ENCODE measurements at places on chromosomes 2 and 18.

GRCh38 chr2:27992787-27993401, 102.4 kb downstream of the BABAM2 start:
- no peak for DNase-seq

DNA sequence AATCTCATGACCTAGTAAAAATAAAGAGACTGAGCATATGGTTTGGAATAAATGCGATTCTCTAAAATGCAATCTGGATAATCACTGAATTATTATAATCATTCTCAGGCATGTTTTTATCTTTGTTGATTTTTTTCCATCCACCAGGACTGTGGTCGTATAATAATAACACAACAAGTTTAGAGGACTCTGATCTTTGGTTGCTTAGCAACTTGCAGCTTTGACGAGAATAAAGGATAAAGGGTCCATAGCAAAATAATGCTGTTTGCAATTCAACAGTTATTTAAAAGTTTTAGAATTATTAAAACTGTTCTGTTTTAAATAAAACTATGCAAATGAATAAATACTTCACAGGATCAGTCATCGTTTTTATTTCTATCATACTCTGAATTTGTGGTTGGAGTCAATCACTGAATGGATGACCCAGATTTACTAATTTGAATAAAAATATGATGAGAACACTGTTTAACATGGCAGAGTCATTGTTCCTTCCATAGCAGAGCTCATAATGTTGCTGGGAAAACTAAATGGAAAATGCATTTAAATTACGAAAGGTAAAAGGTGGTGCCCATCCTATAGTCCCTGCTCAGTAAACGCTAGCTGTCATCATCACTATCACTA, 29.3 kb downstream of the DNER start:
- DNase-seq, result no peak

DNA sequence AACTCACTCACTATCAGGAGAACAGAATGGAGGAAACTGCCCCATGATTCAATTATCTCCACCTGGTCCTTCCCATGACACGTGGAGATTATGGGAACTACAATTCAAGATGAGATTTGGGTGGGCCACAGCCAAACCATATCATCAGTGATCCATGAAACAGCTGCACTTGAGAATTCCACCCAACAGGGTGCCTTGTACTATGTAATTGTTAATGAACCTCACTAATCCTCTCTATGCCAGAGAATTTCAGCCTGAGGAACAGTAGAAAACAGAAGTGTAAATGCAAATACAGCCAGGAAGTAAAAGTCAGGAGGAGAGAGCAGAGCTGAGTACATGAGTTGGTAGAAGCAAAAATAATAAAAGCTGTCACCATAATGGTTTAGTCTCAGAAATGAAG, 261.4 kb downstream of the EPHA4 start:
- DNase-seq, result no peak

- DNase-seq, result no peak
These were observed 43.0 kb upstream of the FAHD2A start for GRCh38 chr2:95359501-95359930.

- no peak for DNase-seq
These were observed 142.6 kb downstream of the TFCP2L1 start for GRCh38 chr2:121142452-121142851.

DNA sequence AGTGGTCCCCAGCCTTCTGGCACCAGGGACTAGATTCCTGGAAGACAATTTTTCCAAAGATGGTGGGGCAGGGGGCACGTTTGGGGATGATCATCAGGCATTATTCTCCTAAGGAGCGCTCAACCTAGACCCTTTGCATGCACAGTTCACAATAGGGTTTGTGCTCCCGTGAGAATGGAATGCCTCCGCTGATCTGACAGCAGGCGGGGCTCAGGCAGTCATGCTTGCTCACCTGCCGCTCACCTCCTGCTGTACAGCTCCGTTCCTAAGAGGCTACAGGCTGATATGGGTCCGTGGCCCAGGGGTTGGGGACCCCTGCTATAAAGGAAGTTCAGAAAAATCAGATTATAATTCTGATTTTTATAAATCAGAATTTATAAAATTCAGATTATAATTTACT, 22.3 kb upstream of the TYMS start:
- no peak for DNase-seq

DNA sequence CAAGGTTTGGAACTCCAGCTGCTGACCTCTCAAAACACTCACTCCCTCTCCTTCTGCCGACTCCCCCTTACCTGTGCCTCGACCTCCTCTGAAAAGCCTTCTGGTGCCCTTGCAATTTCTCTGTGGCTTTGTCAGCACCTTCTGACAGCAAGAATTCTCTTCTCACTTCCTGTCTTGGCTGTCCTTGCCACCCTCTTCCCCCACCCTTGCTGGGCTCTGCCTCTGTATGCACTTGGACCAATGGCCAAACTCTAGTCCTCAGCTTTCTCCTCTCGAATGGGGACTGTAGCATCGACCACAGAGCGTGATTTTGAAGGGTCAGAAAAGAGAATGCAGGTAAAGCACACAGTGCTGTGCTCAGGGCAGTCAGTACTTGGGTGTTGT, 99.0 kb downstream of the HS1BP3 start:
- no peak for DNase-seq

DNA sequence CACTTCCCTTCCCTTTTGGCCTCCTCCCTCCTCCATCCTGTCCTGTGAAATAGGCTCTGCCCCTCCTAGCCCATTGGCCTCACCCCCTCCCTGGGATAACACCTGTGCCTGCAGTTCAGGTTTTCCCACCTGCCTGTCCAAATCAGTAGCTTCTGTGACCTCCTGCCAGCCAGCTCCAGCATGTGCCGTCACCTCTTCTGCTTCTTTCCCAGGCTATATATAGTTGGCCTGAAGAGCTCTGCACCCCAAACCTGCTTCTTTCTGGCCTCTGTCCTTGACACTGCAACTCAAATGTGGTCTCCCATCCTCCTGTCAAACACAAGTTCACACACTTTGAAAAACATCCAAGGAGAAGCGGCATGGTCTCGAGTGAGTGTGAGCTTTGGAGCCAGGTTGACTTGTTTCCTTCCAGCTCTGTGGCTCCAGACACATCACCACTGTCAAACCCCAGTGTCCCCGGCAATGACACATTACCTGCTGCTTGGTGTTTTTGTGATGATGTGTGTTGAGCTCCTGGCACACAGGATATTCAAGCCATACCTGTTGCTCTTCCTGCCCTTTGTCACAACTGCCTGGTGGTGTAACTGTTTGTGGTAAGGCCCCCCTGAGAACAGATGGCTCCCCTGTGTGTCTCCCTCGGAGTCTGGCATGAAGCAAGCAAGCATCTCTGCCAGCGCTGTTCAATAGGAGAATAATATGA, 143.6 kb upstream of the DAPL1 start:
- DNase-seq, result no peak

DNA sequence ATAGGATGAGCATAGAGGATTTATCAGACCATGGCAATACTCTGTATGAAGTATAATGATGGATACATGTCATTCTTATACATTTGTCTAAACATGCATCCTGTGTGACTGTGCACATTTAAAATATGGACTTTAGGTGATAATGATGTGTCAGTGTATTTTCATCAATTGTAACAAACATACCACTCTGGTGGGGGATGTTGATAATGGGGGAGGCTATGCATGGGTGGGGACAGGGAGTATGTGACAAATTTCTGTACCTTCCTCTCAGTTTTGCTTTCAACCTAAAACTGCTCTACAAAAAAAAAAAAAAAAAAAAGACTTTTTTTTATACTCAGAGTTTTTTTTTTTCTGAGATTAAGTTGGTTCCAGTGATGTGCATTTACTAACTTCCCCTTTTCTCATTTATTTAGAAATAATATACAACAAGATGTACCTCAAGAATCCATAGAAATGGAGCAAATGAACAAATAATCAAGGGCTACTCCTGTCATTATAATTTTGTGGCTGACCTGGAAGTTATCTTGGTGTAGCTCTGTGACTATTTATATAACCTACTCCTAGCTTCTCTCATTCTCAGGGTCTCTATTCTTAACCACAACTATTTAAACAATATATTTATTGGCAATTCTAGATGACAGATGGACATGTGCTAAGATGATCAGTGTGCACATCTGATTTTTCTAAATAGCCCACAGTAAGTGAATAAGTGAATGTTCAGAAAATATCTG, 108.9 kb upstream of the ITGA4 start:
- DNase-seq, result no peak

- no peak for DNase-seq
These were observed 55.5 kb downstream of the MARCHF4 start for GRCh38 chr2:216316743-216317142.

DNA sequence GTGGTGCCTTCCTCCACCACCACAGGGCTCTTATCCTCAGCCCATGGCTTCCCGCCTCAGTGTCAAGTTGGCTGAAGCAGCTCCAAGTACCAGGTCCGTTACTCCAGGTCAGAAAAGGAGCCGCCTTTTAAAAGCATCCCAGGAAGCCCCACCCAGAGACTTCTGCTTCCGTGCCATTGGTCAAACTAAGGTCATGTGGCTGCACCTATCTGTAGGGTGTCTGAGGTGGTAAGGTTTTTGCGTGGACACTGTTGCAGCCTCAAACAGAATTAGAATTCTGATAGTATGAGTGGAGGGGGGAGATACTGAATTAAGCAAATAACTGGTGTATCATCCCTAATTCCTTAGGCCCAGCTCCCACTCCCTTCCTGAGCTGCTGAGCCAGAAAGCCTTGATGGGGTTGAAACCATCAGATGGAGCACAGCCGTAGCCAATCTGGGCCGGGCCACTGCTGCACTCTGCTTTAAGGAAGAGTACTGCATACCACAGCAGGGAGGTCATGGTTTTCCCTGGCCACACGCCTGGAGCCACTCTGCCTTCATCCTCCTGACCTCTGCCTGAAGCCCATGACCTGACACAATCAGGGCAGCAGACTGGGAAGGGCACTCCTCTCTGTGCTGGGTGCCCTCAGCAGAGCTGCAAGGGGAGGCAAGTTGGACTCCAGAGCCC, 8.4 kb downstream of the TMEM247 start:
- no peak for DNase-seq

- no peak for DNase-seq
These were observed 1070.7 kb downstream of the CNTNAP5 start for GRCh38 chr2:125095826-125096225.

- DNase-seq, result no peak
These were observed 130.1 kb upstream of the CDH20 start for GRCh38 chr18:61203151-61203550.

DNA sequence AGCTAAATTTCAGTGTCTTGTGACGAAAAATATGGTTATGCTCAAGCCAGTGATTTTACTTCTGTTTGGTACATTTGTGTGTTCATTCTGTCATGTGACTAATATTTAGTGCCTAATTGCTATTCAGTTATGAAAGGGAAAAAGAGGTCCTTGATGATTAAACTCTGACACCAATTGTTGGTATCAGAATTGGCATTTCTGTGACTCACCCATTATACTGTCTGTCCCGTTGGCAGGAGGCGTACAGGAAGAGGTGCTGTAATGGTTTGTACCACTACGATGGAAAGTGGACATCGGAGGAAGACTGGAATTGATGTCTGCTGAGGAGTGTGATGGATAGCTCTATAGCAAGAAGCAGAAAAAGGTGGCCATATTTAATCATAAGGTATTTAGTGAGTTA, 310.4 kb upstream of the CCDC68 start:
- no peak for DNase-seq

DNA sequence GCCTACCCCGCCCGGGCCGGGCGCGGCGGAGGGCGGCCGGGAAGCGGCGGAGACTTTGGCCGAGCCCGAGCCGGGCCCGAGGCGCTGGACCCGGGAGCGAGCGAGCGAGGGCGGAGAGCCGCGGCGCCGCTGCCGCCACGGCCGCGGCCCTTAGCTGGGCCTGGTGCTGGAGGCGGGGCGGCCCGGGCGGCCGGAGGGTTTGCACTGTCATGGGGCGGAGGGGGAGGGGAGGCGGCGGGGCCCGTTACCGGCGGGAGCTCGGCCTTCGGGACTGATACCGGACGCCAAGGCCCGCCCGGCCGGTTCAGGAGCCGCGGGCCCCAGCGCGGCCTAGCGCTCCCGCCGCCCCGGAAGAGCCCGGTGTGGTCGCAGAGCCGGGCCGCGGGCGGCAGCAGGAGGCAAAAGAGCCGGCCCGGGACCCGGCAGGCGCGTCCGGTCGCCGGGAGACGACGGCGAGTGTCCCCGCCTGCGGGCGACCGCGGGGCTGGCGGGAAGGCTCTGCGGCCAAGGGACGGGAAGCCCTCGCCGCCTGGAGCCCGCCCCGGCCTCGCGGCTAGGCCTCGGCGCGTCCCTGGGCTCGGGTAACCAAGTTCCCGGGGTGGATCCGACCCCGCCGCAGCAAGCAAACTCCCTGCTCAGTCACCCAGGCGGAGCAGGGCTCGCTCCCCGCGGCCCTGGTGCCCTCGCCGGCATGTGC, 697 bp downstream of the KCMF1 start:
- peak; percentile 39 for DNase-seq

- DNase-seq, result no peak
These were observed 6.3 kb downstream of the FZD5 start for GRCh38 chr2:207763303-207763917.

- no peak for DNase-seq
These were observed 115.7 kb upstream of the CTDP1 start for GRCh38 chr18:79563949-79564348.

DNA sequence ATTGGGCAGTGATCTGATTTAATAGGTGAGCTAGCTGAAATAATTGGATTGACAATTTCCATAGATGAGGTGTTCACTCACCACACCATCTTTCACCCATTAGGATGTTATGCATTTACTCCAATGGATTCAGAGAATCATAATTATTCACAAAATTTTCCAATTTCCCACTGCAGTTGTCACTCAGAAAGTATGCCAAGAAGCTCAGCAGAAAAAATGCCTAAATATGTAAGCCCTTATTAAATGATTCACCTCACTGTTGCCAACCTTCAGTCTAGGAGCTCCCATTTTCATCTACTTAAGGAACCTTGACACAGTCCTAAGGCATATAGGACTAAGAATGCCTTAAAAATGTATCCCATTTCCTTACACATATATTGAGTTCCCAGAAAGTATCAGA, 94.3 kb downstream of the MBD2 start:
- DNase-seq, result no peak

DNA sequence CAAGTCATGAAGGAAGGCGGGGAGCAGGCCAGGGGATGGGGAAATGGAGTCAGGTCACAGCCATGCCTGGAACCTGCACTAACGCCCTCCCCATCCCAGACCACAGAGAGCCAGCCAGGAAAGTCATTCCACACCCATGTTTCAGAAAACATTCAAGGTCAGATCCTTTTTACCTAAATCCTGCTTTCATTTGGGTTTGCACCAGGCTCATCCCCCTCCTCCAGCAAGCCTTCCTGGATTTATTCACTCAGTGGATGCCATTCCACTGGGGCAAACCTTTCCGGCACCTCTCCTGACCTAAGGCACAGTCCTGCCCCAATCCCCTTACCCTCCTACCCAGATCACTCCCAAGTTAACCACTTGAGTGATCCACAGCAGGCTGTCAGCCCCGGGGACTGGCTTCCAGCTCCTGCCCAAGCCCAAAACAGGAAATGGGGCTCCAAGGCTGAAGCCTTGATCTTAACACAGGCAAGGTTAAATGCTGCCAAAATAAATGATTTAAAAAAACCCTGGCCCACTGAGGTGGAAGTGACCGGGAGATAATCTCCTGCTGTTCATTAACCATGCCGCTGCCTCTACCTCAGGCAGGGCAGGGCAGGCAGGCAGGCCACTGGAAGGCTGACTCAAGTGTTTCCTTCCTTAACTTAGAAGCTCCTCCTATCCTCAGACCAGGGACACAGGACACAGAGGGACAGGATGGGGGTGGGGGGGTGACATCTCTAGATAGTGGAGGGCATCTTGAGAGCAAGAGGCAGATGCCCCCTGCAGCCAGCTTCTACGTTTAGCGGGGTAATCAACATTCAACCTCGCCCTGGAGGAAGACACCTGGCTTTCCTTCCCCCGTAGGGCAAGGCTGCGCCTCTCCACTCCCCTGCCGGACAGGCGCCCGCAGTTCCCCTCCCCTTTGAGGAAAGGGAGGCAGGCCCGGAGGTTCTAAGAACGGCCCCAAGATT, 1.4 kb downstream of the RAB11FIP5 start:
- no peak for DNase-seq

GRCh38 chr2:8298783-8299182, 383.1 kb upstream of the ID2 start:
- DNase-seq, result peak; percentile 50

Data from midbrain (tissue), 1 donor.